ENCODE measurements at places on chromosomes 16 and 17. TPM values are rescaled to one million over a fixed set of nuclear protein-coding genes. Genes with fewer than 3 reads are reported as not detected.

Gene MBTPS1
- 77.5 TPM for total RNA-seq

DNA sequence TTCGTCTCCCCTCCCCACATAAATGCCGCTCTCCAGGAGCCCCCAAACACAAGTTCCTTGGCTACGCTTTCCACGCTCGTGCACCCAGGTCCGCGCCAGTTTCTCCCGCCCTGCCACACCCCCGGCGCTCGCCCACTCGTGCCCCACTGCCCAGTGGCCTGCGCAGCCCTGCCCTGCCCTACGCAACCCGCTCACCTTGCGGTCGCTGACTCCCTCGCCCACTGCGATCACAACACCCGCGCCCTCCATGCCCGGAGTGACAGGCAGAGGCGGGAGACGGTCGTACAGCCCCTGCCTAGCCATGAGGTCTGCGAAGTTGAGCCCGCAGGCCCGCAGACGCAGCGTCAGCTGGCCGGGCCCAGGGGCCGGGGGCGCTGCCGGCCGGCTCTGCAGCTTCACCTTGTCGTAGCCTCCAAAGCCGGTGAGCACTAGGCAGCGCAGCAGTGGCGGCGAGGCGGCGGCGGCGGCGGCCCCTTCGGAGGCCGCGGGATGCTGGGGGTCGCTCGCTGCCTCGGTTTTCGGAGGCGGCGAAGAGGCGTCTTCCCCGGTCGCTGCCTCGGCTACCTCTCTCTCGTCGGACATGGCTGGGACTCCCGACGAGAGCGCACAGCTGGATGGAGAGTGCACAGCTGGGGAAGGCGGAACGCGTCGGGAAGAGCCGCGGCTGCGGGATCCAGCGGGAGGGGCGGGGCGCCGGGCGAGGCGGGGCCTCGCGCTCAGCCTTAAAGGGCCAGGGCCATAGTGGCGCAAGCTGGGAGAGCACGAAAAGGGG is at the start of gene VAT1:
TSS of gene VAT1 (minus strand) at position 645 of the 772 bp plus-strand sequence. CDS start at position 582, 63 bp downstream.
- H3K27me3 ChIP-seq = no peaks in the 10 kb centered on the region
- no peak for DNase-seq

Gene DYNC1LI2
- 89.6 TPM for total RNA-seq

Gene TMEM235
- total RNA-seq = not detected

Gene KRTAP2-3
- not detected for total RNA-seq

Gene CACNB1
- 3.6 TPM for total RNA-seq

Gene TAT
- not detected for total RNA-seq

Gene CTRB2
- total RNA-seq = not detected

DNA sequence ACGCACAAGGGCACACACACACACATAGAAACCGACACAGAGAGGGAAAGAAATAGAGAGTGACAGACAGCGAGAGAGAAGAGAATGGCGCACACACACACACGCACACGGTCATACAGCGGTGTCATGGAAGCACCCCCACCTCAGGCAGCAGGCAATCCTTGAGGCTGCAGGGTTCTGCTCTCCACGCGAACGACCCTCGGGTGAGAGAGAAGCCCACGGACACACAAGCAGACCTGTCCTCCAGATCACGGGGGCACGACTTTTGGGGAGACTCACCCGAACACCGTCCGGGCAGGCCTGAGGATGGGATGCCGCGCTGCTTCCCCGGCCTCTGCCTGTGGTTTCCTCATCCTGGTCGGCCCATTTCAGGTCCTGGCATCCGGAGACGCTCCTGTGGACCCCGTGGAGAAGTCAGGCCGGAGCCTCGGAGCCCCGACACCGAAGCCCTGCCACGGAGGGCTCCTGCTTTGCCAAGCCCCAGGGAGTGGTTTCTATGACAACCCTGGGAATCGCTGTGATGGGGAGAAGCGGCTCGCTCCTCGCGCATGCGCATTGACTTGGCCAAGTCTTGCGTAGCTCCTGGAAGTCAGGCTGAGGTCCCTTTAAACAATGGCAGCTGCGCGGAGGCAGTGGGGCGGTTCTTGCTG is 118.2 kb upstream of the KCNJ18 start:
- H3K36me3 ChIP-seq = no peaks in the 10 kb centered on the region
- peak; percentile 69 for DNase-seq
- peak overlapping the region; percentile 51 for H3K4me3 ChIP-seq
- H3K27ac ChIP-seq = no peak overlapping the region
- no peaks in the 10 kb centered on the region for H3K27me3 ChIP-seq
- H3K4me1 ChIP-seq = no peaks in the 10 kb centered on the region

DNA sequence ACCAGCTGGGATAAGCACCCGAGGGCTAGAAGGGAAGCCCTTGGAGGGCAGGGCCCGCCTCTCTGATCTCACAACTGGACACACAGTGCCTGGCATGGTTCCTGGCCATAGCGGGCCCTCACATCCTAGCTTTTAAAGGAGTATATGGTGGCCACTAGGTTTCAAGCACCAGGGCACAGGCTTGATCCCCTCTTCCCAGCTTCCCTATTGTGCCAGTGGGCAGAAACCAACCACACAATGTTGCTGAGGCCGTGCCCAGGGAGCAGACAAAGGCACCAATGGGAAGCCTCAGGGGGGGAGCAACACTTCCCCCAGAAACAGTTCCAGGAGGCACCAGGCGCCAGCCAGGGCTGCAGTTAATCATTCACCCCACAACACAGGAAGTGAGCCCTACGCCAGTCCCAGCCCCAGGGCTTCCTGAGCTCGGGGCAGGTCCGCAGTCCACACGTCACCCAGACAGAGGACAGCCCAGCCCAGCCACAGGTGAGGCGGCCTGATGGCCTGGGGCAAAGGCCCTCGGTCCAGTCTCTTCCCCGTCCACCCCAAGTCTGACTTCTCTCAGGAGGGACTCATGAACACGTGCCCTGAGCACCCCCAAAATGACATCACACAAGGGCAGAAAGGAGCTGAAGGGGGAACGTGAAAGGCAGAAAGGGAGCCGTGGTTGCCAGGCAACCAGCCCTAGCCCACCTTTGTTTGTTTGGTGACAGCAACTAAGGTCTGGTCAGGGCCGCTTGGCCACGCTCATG is 12.8 kb downstream of the SMIM5 start:
- no peak overlapping the region for H3K4me3 ChIP-seq
- H3K27me3 ChIP-seq = no peaks in the 10 kb centered on the region
- DNase-seq = no peak
- peaks cover 11% of the 10 kb centered on the region for H3K36me3 ChIP-seq

GRCh38 chr17:76844846-76845245 is 23.4 kb upstream of the MGAT5B start:
- no peak for DNase-seq
- H3K27ac ChIP-seq = no peak overlapping the region
- H3K36me3 ChIP-seq = no peaks in the 10 kb centered on the region
- peaks cover 13% of the 10 kb centered on the region for H3K4me1 ChIP-seq
- H3K27me3 ChIP-seq = peaks cover 5% of the 10 kb centered on the region

GRCh38 chr16:5649762-5650743 is 552.5 kb upstream of the EEF2KMT start:
- H3K4me3 ChIP-seq = no peak overlapping the region
- no peak for DNase-seq
- H3K27ac ChIP-seq = no peak overlapping the region
- no peaks in the 10 kb centered on the region for H3K36me3 ChIP-seq

GRCh38 chr16:49179714-49180330 is 101.8 kb downstream of the CBLN1 start:
- no peaks in the 10 kb centered on the region for H3K36me3 ChIP-seq
- H3K27me3 ChIP-seq = no peaks in the 10 kb centered on the region
- H3K4me1 ChIP-seq = no peaks in the 10 kb centered on the region
- H3K27ac ChIP-seq = no peak overlapping the region
- no peak for DNase-seq

- H3K27me3 ChIP-seq = no peaks in the 10 kb centered on the region
- no peak for DNase-seq
- H3K4me1 ChIP-seq = no peaks in the 10 kb centered on the region
- no peak overlapping the region for H3K4me3 ChIP-seq
- no peak overlapping the region for H3K27ac ChIP-seq
- H3K36me3 ChIP-seq = no peaks in the 10 kb centered on the region
These were observed 1852.1 kb downstream of the TP53TG3F start for GRCh38 chr16:35311475-35311874.

GRCh38 chr16:66057057-66057456 is 309.4 kb upstream of the CDH5 start:
- no peak overlapping the region for H3K4me3 ChIP-seq
- no peak overlapping the region for H3K27ac ChIP-seq
- H3K27me3 ChIP-seq = no peaks in the 10 kb centered on the region
- H3K4me1 ChIP-seq = no peaks in the 10 kb centered on the region
- H3K36me3 ChIP-seq = no peaks in the 10 kb centered on the region

- H3K4me1 ChIP-seq = no peaks in the 10 kb centered on the region
- no peaks in the 10 kb centered on the region for H3K27me3 ChIP-seq
- DNase-seq = no peak
- H3K36me3 ChIP-seq = peaks cover 5% of the 10 kb centered on the region
These were observed 27.3 kb downstream of the GRIN2C start for GRCh38 chr17:74832421-74832820.

- peak overlapping the region; percentile 11 for H3K27ac ChIP-seq
- H3K4me1 ChIP-seq = no peaks in the 10 kb centered on the region
- H3K27me3 ChIP-seq = no peaks in the 10 kb centered on the region
- H3K4me3 ChIP-seq = no peak overlapping the region
- DNase-seq = no peak
These were observed 17.1 kb upstream of the PRKAR1A start for GRCh38 chr17:68495081-68495480.

- no peaks in the 10 kb centered on the region for H3K36me3 ChIP-seq
- H3K27me3 ChIP-seq = no peaks in the 10 kb centered on the region
- no peak overlapping the region for H3K27ac ChIP-seq
- DNase-seq = no peak
- H3K4me1 ChIP-seq = peaks cover 25% of the 10 kb centered on the region
These were observed 3.4 kb upstream of the RASD1 start for GRCh38 chr17:17499402-17500145.

DNA sequence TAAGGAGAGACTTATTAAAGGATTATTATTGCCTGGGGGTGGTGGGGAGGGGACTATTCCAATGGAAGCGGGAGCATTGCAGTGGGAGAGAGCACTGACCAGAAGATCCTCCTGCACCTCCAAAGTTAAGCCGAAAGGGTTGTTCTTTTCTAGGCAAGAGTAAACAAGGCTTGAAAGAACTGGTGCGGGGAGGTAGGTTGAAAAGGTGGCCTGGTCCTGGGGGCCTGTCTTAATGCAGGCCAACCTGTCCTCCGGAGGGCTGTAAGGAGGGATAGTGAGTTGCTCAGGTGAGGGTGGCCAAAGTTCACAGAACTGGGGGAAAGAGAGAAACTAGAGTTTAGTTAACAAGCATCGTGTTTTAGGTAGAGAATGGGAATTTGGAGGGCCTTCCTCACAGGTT is 65.3 kb downstream of the RAB11FIP4 start:
- H3K27ac ChIP-seq = no peak overlapping the region
- no peak for DNase-seq
- no peaks in the 10 kb centered on the region for H3K27me3 ChIP-seq
- H3K4me3 ChIP-seq = no peak overlapping the region
- H3K4me1 ChIP-seq = peaks cover 5% of the 10 kb centered on the region

- DNase-seq = no peak
- H3K36me3 ChIP-seq = no peaks in the 10 kb centered on the region
- H3K4me3 ChIP-seq = no peak overlapping the region
- no peak overlapping the region for H3K27ac ChIP-seq
These were observed 107.3 kb downstream of the CCT6B start for GRCh38 chr17:34853924-34854323.

DNA sequence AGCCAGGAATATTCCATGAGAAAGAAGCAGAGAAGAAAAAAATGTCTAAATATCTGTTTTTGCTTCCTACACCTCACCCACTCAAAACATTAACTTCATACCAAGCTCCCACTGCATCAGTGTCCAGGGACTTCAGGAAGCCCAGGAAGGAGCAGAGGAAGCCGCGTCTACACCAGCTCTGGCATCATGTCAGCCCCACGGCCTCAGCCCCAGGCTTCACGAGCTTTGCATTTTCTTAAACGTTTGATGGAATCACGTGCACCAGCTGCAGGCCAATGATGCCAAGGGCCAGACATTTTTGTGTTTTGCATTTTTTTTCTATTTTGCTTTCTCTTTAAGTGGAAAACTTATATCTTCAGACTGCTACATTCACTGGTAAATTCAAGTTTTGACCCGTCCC is 48.6 kb downstream of the CDRT4 start:
- H3K36me3 ChIP-seq = no peaks in the 10 kb centered on the region
- H3K4me1 ChIP-seq = no peaks in the 10 kb centered on the region
- no peak overlapping the region for H3K27ac ChIP-seq
- no peak overlapping the region for H3K4me3 ChIP-seq

Gene MIEF2
- 14.1 TPM for total RNA-seq

Gene KRTAP2-1
- not detected for total RNA-seq

DNA sequence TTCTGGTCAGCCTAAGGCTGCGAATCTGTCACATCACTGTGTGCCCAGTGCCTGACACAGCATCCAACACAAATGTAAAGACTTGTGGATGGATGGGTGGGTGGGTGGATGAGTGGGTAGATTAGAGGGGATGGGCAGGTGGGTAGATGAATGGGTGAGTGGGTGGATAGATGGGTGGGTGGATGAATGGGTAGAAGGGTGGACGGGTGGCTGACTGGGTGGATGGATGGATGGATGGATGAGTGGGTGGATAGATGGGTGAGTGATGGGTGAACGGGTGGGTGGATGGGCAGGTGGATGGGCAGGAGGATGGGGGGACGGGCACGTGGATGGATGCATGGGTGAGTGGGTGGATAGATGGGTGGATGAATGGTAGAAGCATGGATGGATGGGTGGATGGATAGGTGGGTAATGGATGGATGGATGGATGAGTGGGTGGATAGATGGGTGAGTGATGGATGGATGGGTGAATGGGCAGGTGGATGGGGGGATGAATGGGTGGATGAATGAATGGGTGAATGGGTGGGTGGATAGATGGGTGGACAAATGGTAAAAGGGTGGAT is 31.1 kb upstream of the ZFPM1 start:
- H3K4me3 ChIP-seq = no peak overlapping the region
- no peak overlapping the region for H3K27ac ChIP-seq
- no peak for DNase-seq

Gene SMIM36
- not detected for total RNA-seq

- H3K27ac ChIP-seq = no peak overlapping the region
- no peak for DNase-seq
- H3K36me3 ChIP-seq = no peaks in the 10 kb centered on the region
- no peaks in the 10 kb centered on the region for H3K27me3 ChIP-seq
These were observed 129.2 kb downstream of the SEC14L1 start for GRCh38 chr17:77269696-77270681.

- no peaks in the 10 kb centered on the region for H3K36me3 ChIP-seq
- no peaks in the 10 kb centered on the region for H3K27me3 ChIP-seq
- H3K4me3 ChIP-seq = no peak overlapping the region
- no peaks in the 10 kb centered on the region for H3K4me1 ChIP-seq
These were observed 43.6 kb upstream of the PIK3R6 start for GRCh38 chr17:8910969-8911604.

- H3K4me1 ChIP-seq = peaks cover 46% of the 10 kb centered on the region
- DNase-seq = no peak
- H3K4me3 ChIP-seq = no peak overlapping the region
- no peaks in the 10 kb centered on the region for H3K27me3 ChIP-seq
- H3K36me3 ChIP-seq = peaks cover 11% of the 10 kb centered on the region
These were observed 1.1 kb downstream of the WFIKKN1 start for GRCh38 chr16:631808-632358.

- no peaks in the 10 kb centered on the region for H3K27me3 ChIP-seq
- no peak for DNase-seq
- no peaks in the 10 kb centered on the region for H3K36me3 ChIP-seq
- no peak overlapping the region for H3K27ac ChIP-seq
- peaks cover 13% of the 10 kb centered on the region for H3K4me1 ChIP-seq
These were observed 30.2 kb upstream of the EMP2 start for GRCh38 chr16:10610499-10611184.

Data from right atrium auricular region (tissue), 2 donors.